Esophagus muscularis mucosa (tissue), 4 donors: ENCODE measurements at places on chromosomes 1 and 21. TPM values are rescaled to one million over a fixed set of nuclear protein-coding genes. Genes with fewer than 3 reads are reported as not detected.

- no peak for DNase-seq
These were observed 201.4 kb upstream of the SGIP1 start for GRCh38 chr1:66332548-66332901.

DNA sequence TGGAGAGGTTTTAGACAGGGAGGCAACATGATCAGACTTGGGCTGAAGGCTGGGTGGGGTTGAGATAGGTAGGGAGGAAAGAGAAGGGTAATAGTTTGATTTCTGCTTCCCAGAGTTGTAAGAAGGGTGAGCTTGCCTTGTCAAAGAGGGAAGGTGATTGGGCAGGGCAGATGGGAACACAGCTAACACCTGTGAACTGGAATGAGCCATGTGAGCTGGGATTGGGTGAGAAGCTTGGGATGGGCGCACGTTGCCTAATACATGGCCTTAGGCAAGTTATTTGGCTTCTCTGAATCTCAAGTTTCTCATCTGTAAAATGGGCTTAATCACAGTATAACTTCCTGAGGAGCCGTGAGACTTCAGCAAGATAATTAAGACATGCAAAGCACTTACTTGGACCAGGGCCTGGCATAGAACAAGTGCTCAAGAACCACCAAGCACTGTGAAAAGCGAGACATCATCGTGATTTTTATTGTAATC, 33.8 kb upstream of the ID3 start:
- no peak for DNase-seq

DNA sequence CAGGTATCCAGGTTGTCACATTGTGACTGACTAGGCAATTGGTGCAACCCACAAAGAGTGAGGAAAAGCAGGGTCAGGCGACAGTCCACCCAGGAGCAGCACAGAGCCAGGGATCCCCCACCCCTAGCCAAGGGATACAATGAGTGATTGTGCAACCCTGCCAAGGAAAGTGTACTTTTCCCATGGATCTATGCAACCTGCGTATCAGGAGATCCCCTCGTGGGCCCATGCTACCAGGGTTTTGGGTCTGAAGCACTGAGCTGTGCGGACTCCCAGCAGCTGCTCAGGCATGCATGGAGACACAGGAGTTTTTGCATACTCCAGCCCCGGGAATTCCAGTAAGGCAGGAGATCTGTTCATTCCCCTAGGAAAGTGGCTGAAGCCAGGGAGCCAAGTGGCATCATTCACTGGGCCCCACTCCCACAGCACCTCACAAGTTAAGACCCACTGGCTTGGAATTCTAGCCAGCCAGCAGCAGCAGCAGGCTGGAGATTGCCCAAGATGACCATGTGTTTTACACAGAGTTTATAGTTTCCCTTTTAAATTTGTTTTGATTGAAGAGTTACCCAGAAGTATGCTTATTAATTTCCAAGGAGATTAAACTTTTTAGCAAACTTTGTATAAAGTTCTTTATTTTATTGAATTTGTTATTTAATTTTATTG, 136.0 kb downstream of the LTN1 start:
- DNase-seq: no peak

DNA sequence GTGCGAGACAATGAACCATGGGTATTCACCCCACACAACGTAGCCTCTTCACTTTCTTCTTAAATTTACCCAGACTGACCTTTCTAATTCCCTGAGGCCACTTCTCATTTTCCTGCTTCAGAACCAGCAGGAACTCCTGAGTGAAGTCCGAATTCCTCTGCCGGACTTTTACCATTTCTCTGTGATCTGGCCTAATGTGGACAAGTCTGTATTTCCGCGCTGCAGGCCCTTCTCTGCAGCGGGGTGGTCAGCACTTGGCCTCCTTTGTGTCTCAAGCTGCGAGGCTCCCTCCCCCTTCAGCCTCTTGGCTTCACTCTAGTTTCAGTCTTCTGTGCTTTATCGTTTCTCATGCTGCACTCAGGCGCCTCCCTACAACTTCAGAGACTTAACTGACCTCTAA, 9.4 kb upstream of the CTBS start:
- DNase-seq: no peak

DNA sequence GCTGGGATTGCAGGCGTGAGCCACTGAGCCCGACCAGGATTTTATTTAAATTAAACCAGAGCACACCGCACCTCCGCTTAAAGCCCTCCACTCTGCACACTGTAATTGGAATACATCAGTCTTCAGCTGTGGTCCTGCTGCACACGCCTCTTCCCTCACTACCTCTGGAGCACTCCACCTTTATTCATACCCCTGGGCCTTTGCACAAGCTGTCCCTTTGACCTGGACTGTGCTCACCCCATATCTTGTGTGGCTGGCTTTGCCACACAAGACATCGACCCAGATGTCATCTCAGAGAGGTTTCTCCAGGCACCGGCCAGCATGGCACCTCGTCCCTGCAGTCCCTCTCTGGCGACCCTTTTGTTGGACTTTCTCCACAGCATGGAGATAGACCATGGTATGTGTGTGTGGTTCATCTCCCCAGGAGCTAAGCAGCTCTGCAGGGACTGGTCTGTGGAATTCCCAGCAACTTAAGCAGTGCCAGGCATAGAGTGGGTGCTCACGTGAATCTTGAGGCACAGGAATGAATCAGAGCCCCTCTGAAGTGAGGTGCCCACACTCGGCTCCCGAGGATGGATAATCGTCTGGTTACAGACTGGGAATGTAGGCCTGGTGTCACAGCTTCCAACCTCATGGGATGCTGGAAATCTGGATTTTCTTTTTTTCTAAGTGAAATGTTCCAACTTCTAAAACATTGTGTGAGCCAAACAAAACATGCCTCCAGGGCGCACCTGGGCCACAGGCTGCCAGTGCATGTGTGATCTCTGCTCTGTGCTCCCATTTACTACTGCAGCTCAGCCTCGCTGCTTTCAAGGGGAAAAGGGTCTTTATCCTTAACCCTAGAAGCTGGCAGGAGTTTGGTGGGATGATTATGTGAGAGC, 61.9 kb downstream of the EVA1C start:
- no peak for DNase-seq

GRCh38 chr1:2115008-2115641, 64.9 kb downstream of the PRKCZ start:
- no peak for DNase-seq

GRCh38 chr21:15943009-15943666, 213.4 kb downstream of the USP25 start:
- DNase-seq: no peak

- no peak for DNase-seq
These were observed 464 bp downstream of the ACBD6 start for GRCh38 chr1:180501865-180502360.

GRCh38 chr1:5768014-5768413, 224.2 kb downstream of the NPHP4 start:
- DNase-seq: no peak

GRCh38 chr21:44291936-44292811, 6.5 kb downstream of the AIRE start:
- DNase-seq: no peak

ZNF683 gene
- not detected for total RNA-seq

IQGAP3 gene
- total RNA-seq: 0.06 TPM

GNAT2 gene
- total RNA-seq: not detected

C4BPA gene
- total RNA-seq: 0.52 TPM

AMIGO1 gene
- 8.4 TPM for total RNA-seq

OR2T11 gene
- not detected for total RNA-seq

FAM110D gene
- 8.5 TPM for total RNA-seq
